ENCODE measurements at places on chromosomes 1 and 21.

DNA sequence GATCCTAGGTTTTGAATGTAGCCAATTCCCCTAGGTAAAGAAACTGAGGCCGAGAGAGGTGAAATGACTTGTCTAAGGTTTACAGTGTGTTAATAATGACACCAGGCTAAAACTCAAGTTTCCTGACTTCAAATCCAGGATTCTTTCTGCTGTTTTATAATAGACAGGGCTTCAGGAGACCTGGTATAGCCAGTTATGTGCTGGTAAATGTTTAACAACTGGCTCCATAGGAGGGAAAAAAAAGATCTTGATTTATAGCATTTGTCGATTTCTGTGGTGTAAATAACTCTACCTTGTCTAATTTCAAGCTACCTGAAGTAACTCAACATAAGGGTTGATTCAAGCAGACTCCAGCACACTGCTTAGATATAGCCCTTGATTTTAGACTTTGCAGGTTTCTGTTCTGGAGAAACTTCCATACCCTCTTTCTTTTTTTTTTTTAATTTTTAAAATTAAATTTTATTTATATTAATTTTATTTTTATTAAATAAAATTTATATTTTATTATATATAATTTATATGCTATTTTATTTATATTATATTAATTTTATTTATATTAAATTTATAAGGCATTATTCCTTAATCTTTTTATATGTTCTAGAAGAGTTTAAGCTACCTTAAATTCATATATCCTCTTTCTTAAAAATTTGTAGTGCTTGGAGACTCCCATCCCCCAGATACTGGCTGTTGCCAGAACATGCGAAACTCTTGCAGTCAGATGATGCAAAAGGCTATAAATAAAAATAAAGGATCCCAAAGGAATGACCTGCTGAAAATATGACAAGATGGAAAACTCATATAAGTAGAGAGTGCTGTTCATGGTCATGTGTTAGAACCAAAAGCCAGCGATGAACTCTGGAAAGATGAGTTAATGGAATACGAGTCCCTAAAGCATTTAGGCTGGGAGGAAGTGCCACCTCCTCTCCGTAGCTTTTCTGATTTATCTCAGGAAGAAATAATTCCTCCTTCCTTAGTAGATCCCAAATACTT, 35.4 kb upstream of the SRSF10 start:
- no peak for DNase-seq

- no peak for DNase-seq
Observed at GRCh38 chr1:99051611-99052283, 47.1 kb upstream of the PLPPR5 start.

GRCh38 chr1:50913954-50914353, 46.1 kb downstream of the FAF1 start:
- DNase-seq: no peak

- no peak for DNase-seq
Observed at GRCh38 chr1:229184066-229184465, 86.8 kb upstream of the RAB4A start.

- no peak for DNase-seq
Observed at GRCh38 chr1:155474146-155474545, 88.5 kb downstream of the ASH1L start.

DNA sequence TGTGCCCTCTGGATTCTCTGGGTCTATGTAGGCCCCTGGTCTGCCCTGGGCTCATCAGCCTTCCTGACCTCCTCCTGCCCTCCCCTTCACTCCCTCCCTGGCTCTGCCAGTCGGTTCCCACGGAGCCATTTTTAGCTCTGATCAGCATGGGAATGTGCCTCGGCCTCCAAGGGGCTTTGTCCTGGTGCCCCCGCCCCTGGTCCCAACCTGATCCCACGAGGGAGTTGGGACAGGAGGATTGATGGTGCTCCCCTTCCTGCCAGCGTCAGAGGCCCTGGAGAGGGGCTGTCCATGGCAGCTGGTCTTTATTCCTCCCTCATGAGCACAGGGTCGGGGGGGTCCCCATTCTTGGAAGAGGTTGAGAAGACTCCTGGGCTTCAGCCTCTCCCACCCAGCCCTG, 24.9 kb downstream of the ETNK2 start:
- no peak for DNase-seq

All from cortex of kidney (tissue), 1 donor.